ENCODE measurements at places on chromosomes 6 and 20.

DNA sequence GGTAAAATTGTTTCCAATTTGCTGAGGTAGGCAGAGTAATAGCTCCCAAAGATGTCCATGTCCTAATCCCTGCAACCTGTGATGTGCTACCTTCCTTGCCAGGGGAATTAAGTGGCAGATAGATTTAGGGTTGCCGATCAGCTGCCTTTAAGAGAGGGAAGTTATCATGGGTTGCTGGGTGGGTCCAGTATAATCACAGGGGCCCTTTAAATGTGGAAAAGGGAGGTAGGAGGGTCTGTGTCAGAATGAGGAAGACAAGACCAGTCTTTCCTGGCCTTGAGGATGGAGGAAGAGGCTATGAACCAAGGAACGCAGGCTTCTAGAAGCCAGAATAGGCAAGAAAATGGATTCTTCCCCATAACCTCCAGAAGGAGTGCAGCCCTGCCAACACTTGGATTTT is 50.7 kb downstream of the CTCFL start:
- no peak for DNase-seq

GRCh38 chr6:12621754-12622153 is 94.8 kb upstream of the PHACTR1 start:
- DNase-seq = no peak

DNA sequence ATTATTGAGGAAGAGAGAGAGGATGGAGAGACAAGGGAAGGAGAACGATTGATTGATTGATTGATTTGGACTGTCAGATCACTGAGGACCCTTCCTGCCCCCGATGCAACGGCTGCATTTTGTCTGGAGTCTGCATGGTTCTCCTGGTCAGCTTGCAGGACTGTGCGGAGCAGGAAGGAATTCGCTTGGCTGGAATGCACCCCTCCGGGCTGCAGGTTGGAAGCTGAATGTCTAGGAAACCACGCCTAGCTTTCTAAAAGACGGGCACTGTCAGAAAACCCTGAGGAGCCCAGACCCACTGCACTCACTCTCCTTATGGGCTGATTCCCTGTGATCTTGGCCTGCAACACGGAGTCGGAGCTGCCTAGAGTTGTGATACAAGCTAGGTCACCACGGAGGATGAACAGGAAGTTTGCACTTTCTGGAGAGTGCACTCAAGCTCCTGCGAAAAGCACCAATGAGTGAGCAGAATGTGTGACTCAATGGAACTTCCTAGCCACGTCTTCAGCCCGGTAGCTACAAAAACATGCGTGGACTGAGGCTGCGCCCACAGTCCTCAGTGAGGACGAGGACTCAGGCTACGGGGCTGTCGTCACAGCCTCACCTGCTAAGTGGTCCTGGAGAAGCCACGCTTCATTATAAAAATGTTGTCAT is 14.4 kb downstream of the DACT2 start:
- DNase-seq = no peak

DNA sequence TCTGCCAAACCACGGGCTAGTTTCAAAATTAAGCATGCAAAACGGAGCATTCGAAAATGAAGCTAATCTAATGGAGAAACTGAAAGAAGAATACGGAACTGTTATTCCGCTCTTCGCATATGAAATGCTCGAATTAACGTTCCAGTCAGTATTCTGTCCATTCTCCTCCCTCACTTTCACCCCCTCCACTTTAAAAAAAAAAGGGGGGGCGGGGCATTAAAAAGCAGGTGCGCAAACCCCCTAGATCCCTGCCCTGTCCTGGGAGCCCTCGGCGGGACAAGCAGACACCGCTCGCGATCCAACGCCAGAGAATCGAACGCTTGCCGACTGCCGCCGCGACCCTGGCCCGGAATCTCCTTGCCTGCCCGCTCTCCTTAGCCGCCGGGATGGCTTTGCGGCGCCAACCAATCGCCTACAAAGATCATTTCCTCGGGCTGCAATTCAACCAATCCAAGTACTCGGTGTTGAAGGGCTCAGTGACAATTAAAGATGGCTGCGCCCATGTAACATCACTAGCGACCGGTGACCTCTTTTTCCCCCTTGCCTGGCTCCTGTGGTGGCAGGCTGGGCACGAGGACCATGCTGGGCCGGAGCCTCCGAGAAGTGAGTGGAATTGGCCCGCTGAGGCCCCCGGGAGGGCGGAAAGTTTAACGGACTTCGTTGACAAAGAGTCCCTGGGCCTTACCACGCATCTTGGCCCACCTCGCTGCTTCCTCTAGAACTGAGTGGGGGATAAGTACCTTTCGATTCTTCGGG is at the start of the genes QRSL1 and RTN4IP1:
Gene QRSL1, plus strand, starts transcription at position 476 of the 756 bp plus-strand sequence. Its CDS starts 104 bp downstream, at position 580.
Gene RTN4IP1, minus strand, starts transcription at position 396 of the 756 bp plus-strand sequence. CDS start 477 bp downstream, outside the sequence.
- peak; percentile 94 for DNase-seq

- DNase-seq = no peak
Measured at GRCh38 chr6:119517428-119517827, 167.9 kb upstream of the MAN1A1 start.

DNA sequence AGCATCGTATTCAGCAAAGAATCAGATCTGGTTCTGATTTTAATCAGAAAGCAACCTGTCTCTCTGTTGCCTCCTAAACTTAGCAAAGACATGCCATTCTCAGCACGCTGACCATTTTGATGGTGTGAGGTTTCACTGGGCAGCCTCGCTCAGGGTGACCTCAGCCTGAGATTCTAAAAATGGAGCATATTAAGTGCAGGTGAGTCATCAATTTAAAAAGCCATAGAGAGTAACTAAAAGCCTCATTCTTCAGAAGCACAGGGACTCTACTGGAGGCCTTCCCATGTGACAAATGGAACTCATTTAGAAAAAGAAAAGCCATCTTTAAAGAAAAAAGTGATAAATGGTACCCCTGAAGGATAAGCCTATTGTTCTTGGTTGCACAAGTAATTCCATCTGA is 91.3 kb downstream of the FILIP1 start:
- no peak for DNase-seq

DNA sequence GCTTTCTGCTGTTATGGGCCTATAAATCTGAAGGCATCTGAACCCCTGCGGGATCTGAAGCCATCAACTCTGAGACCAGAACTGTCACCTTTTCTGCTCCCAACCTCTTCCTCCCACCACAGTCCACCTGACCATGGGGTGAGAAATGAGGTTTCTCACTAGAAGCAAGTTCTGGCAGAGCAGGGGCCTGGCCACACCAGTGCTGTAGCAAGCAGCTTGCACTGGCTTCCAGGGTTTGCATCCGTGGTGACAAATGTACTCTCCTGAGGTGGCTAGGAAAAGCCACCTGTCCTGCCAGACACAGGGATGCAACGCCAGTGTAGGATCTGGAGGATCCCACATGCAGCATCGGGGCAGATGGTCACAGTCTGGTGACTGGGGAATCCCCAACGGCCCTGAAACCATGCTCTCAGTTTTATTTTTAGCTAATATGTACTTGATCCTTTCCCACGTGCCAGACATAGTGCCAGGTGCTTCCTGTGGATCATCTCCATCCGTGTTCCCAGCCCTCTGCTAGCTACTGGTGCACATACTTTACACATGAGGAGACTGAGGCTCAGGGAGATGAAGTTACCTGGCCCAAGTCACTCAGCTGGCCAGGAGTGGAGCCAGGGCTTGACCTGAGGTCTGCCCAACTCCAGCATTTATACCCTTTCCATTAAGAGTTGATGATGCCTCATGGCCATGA is 122.1 kb upstream of the SPACA1 start:
- no peak for DNase-seq

GRCh38 chr6:11586536-11586935 is 49.0 kb downstream of the TMEM170B start:
- DNase-seq = no peak

- DNase-seq = no peak
Measured at GRCh38 chr6:16089232-16090062, 39.4 kb upstream of the MYLIP start.

DNA sequence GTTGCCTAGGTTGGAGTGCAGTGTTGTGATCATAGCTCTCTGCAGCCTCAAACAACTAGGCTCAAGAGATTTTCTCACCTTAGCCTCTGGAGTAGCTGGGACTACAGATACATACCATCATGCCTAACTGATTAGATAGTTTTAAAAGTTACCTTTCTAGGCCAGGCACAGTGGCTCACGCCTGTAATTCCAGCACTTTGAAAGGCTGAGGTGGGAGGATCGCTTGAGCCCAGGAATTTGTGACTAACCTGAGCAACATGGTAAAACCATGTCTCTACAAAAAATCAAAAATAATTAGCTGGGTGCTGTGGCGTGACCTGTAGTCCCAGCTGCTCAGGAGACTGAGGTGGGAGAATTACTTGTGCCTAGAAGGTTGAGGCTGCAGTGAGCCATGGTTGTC is 41.2 kb downstream of the SLC17A5 start:
- no peak for DNase-seq

DNA sequence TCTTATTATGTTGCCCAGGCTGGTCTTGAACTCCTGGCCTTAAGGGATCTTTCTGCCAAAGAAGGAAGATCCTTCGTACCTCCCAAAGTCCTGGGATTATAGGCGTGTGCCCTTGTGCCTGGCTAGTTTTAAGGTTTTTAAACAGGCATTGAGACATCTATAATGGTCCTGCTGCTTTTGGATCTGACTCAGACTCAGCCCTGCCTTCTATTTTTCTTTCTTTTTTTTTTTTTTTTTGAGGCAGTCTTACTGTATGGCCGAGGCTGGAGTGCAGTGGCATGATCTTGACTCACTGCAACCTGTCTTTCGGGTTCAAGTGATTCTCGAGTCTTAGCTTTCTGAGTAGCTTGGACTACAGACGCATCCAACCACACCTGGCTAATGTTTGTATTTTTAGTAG is 73.7 kb downstream of the PHF20 start:
- no peak for DNase-seq

DNA sequence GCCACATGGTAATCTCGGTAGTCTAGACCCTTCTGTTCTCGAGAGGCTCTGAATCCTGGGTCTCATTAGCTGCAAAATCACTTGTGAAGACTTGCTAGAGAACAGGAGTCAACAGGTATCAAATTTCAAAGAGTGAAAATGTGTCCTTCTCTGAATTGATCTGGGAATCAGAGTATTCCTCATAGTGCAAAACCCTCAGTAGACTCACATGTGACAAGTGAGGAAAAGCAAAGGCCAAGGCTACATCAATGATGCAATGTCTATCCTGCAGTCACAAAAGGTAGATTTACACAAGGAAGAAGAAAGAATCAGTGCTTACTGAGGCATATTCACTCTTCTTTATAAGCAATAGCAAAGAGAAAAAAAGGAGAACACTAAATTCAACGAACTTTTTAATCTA is 1220.0 kb upstream of the GJE1 start:
- DNase-seq = no peak

DNA sequence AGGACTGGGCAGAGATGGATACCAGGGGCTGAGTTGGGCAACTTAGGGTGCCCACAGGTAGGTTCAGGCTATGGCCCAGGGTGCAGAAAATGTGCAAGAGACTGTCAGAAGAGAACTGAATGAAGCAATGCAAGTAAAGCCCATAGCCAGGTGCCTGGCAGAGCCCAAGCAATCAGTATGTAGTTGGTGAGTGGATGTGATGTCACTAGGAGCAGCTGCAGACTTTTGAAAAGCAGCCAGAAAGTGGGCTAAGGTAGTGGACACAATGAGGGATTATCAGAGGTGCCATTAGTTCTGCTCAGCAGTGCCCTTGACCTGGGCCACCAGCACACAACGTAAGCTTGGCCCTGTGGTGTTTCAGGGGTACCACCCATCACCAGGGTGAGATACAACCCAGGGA is 135.3 kb downstream of the SOBP start:
- no peak for DNase-seq

- DNase-seq = no peak
Measured at GRCh38 chr20:58109918-58110635, 118.4 kb downstream of the ANKRD60 start.

DNA sequence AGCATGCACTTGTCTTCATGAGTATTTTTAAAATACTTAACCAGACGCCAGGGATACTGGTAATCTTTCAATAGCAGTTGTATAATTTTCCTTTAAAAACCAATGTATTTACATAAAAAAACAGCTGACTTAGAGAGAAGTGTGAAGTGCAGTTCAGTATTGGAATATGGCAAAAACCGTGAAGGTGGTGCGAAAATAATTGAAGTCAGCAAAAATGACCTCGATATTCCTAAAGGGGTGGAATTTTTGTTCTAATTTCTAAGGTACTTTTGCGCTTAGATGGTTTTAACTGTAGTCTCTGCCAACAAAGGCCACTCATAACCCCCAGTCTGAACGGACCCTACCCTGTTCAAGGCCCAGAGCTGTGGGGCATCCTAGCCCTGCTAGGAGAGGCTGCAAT is 25.3 kb downstream of the GNAS-AS1 start:
- DNase-seq = no peak

DNA sequence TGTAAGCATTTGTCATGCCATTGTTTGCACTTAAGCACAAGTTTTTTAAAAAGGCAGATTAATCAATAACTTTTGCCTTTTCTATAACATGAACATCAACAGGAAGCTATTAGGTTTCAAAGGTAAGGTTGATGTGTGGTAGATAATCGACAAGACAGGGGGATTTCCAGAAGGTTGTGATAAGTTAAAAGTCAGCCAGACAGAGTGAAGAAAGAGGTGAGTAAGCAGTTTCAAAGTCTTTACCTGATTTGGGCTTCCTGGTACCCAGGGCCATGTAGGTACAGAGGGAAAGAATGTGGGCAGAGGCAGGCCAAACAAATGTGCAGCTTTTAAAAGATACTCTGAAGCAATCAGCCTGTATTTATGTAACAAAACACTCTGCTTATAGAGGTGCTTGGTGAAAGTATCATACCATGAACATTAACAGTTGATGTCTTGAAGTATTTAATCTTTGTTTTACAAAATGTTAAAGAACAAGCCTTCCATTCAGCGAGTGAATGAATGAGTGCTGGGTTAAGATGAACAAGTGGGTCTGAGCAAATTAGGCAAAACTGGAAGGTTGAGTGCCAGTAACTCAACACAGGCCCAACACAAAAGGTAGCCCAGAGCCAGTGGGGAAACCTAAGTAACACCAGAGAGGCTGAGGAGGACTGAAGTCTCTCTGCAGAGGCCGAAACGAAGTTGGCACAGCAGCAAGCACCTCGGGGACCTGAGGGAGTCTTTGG is 60.2 kb downstream of the LRRC1 start:
- DNase-seq = no peak

DNA sequence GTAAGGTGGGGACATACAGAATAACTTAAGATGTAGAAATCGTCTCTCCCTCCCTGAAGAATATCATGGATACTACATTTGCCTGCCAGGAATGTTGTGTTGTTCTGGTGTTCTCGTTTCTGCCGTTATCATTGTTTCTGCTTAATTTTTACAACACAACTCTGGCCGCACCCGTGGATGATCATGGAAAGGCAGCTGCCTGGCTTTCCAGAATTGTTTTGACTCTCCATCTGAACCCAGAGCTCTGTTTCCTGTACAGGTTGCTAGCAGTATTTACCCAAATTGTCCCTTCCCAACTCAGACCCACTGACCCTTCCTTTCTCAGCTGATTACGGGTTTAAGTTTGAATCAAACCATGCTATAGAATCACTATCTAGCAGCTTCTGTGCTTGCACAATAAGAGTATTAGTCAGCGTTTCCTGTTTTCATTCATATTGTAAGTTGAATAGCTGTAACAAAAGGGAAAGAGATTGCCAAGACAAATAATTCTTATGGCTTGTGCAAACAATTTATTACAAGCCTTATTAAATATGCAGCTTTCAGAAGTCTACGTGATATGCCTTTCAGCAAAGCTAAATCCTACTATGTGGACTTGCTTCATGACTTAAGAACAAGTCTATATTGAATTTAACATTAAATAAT is 139.0 kb downstream of the MTHFD1L start:
- no peak for DNase-seq

All from right kidney (tissue), 9 donors.